ENCODE measurements at places on chromosomes 5 and 9. TPM values are rescaled to one million over a fixed set of nuclear protein-coding genes. Genes with fewer than 3 reads are reported as not detected.

ARSI gene
- total RNA-seq: 6.5 TPM

CDC20B gene
- not detected for total RNA-seq

FAM200C gene
- total RNA-seq: 5.6 TPM

SHISAL2B gene
- total RNA-seq: not detected

KLF9 gene
- total RNA-seq: 46.9 TPM

BARX1 gene
- total RNA-seq: 15.6 TPM

- no peak for DNase-seq
These were observed 604.8 kb downstream of the CCDC171 start for GRCh38 chr9:16157651-16158050.

DNA sequence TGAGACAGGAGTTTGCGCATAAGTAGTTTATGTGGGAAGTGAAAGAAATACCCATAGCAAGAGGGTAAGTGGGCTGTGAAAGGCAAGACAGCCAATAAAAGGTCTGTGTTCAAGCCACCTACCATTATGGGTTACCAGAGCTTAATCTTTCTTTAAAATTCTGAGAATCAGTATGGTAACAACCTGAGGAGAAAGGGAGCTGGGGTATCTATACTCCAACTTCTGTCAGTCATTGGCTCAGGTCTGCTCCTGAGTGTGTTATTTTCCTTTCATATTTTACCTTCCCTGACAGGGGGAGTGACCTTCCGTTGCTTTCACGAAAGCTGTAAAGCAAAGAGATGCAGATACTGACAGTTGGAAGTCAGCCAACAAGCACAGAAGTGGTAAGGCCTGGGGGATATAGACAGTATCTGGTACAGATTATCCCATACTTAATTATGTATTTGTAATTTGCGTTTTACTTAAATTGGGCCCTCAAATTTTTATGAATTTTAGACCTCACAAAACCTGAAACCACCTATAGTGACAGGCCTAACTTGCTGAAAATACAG, 233.4 kb downstream of the RAB3C start:
- DNase-seq: no peak

- no peak for DNase-seq
These were observed 70.5 kb upstream of the OSMR start for GRCh38 chr5:38775218-38775840.

DNA sequence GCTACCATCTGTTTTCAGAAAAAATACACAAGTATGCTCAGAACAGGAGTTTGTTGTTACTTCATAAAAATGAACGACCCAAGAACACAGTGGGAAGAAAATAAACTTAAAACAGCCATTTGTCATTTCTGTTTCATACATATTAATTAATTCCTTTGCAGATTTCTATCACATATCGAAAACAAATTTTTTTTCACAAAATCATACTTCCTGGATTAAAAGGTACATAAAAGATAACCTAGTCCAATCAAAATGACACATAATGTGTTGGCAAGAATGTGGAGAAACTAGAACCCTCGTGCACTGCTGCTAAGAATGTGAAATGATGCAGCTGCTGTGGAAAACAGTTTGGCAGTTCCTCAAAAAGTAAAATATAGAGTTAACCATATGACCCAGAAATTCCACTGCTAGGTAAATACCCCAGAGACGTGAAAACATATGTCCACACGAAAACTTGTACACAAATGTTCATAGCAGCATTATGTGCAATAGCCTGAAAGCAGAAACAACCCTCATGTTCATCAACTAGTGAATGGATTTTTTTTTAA, 46.0 kb downstream of the MYO10 start:
- DNase-seq: no peak

DNA sequence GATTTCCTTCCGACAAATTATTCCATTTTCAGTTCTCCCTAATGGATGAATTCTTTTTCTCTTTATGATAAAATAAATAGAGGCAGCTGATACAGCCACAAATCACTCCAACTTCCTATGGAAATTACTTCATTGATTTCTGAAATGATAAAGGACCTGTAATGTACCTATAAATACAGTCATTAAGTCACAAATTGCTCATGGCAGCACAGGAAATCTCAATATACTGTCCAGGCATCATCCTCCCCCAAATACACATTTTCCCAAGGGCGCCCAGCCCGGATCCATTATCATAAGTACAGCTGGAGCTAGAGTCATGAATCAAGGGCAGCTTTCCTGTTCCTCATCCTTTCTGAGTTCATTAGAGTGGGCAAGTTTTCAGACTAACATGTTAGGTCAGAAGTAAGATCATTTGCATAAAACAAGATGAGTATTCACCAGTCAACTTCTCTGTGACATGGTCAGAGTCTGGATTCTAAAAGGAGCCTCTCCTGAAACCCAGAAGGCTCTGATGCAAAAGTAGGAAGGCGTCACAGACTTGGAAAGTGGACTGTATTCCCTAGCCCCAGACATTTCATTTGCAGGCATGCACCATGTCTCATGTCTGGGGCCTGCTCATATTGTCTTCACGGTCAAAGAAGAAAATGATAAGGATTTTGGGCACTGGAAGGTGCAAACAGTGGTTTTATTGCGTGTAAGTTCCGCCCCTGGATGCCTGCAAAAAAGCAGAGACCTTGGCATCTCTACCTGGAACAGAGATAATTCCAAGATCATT, 383.2 kb downstream of the PLK2 start:
- no peak for DNase-seq

GRCh38 chr5:177981296-177982071, 14.6 kb downstream of the PROP1 start:
- no peak for DNase-seq

GRCh38 chr9:71928376-71928775, 16.9 kb downstream of the C9orf85 start:
- DNase-seq: no peak

DNA sequence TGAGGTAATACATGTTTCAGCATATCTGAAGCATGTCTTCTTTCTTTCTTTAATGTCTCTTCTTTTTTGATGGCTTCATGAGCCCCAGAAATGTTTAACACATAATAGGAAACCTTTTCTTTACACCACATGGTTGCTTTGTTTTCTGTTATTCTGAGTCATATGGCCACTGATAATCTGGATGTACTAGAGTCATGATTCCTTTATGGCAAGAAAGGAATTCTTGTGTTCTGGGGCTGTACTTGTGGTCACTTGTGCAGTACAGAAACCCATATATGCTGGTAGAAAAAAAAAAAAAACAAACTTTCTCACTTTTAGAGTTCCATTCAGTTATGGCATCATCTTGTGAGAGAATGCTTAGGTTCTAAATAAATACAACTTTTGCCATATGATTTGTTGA, 1669.3 kb upstream of the CDH9 start:
- DNase-seq: no peak

DNA sequence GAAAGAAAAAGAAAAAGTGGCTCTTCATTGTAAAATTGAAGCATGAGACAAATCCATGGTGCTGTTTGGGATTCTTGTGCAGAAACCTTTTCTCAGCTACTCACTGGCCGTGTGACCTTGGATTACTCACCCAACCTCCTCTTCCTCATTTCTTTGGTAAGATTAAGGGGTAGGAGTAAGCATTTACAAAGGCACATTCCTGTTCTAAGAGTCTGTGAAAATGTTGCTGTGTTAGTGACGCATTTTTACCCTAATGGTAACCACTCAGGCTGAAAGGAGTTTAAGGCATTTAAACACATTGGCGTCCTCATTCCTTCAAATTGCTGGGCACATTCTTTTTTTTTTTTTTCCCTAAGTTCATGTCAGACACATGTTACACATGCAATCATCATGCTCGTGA, 4.3 kb downstream of the RAI14 start:
- DNase-seq: peak; percentile 91

- no peak for DNase-seq
These were observed 24.2 kb downstream of the TGFBR1 start for GRCh38 chr9:99129091-99129490.

DNA sequence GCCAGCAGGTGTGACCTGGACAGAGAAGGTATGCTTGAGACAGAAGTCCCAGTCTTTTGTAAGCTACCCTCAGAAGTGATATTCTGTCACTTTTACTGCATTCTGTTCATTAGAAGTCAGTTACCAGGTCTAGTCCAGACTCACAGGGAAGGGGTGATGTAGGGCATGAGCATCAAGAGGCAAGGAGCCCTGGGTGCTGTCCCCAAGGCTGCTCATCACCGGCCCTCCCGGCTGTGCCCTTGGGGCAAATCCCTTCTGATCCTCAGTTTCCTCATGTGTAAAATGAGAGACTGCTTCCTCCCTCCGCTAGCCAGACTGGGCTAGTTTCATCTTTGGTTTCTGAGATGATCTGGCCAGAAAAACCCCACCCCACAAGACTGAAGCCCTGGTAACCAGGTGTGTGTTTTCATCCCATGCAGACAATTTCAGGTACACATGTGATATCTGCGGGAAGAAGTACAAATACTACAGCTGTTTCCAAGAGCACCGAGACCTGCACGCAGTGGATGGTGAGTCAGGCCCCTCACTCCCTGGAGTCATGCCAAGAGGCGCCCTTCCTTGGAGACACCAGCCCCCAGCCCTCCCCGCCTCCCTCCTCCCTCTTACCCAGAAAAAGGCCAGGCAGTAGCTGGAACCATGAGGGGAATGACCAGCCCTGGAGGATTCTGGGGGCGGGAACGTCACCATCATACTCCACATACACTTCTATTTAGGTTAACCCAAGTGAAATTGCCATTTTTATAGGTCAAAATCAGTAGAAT, 71.0 kb downstream of the AMBP start:
- no peak for DNase-seq

GRCh38 chr5:158929552-158930218, 170.0 kb downstream of the EBF1 start:
- no peak for DNase-seq

GRCh38 chr9:136239135-136239982, 6.3 kb downstream of the QSOX2 start:
- DNase-seq: no peak
